NCI-H1417 treated with DMSO at 0.1 percent for 48 hours (cell line): ENCODE measurements at places on chromosomes 11 and 22.

DNA sequence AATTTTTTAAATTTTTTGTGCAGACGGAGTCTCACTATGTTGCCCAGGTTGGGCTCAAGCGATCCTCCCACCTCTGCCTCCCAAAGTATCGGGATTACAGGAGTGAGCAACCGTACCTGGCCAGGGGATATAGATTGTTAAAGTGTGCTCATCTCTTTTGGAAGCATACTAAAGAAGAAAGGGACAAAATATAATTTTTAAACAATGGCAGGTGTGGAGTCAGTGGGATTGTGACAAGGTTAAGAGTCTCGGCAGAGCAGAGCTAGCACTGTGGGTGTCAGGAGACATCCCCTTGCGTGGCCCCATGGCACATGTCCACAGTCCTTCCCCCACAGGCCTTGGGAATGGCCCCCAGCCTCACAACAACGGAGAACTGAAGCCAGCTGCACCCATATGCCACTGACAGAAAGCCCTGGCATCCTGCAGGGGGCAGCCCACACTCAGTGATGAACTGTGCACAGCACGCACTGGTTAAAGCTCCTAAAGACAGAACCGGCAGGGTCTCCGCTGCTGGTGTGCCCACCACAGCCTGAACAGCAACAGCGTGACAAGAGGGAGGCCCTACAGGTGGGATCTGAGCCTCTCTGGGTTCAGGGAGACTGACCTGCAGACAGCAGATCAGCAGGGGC, 29.9 kb downstream of the SERPIND1 start:
- DNase-seq, result no peak

DNA sequence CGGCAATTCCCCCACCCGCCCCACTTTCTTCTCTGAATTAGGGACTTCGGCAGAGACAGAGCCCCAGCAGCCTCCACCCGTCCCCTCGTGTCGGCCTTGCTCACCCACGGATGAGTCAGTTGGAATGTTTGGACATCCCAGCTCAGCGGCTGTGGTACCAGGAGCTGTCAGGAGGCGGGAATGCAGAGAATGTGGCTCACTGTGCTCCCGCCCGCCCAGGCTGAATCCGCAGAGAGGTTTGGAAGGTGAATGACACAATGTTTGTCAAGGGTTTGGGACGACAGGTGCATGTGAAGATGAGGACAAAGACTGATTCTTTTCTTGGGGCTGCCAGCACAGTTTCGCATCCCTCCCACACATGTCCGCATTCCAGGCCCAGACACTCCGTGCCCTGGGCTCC, 39.6 kb downstream of the LIF start:
- no peak for DNase-seq

DNA sequence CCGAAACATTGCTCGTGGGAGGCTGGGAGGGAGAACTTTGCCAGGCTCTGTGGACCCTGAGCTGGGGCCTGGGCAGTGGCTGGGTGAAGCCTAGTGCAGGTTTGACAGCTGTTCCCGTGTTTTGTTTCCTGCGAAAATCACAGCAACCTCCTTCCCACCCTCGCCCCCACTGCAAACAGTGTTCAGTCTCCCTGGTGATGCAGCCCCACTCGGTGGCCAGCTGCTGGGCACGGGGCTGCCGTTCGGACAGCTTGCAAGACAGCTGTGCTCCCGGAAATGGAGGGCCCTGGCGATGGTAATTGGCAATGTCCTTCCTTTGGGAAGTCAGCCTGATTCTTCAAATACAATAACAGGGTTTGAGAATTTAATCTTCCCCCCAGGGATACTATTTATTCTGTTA, 10.4 kb upstream of the GAL start:
- no peak for DNase-seq

GRCh38 chr22:40567106-40567505, 69.4 kb downstream of the MRTFA start:
- DNase-seq, result no peak

DNA sequence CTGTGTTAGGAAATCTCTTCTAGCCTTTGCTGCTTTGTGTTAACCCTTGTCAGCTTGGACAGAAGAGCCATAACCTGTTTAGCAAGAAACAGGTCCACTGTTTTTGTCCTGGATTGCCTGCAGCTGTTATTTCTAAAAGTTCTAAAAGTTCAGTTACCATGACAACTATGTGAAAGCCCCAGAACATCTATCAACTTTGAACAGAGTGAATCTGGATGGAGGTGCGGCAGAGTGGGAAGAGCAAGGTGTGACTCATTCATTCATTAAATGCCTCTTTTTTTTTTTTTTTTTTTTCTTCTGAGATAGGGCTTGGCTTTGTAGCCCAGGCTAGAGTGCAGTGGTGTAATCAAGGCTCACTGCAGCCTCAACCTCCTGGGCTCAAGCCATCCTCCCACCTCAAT, 50.5 kb downstream of the RBX1 start:
- DNase-seq, result no peak

GRCh38 chr11:134544095-134544815, 132.2 kb upstream of the B3GAT1 start:
- DNase-seq, result no peak

DNA sequence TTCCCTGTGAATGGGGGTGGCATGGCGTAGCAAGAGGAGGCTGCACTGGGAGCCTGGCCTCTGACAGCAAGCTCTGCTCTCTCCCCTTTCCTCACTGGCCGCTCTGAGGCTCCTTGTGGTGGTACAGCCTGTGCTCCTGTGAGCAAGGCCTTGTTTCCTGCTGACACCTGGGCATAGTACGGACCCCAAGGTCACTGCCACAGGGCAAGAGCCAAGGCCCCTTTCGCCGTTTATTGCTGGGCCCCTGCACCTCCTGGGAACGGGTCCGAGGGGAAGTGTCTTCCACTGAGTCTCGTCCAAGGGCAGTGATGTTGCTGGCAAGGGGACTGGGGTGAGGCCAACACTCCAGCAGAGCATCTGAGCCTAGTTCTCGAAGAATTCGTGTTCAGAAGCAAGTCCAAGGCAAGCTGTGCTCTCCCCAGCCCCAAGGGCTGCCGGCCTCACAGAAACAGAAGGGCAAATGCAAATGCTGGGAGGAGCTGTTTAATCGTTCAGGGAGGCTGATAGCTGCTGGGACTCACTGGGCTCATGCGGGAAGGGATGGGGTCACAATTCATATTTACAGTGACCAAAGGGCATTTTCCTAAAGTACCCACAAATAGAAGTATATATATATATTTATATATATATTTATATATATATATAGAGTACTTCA, 15.9 kb upstream of the TTLL12 start:
- no peak for DNase-seq

DNA sequence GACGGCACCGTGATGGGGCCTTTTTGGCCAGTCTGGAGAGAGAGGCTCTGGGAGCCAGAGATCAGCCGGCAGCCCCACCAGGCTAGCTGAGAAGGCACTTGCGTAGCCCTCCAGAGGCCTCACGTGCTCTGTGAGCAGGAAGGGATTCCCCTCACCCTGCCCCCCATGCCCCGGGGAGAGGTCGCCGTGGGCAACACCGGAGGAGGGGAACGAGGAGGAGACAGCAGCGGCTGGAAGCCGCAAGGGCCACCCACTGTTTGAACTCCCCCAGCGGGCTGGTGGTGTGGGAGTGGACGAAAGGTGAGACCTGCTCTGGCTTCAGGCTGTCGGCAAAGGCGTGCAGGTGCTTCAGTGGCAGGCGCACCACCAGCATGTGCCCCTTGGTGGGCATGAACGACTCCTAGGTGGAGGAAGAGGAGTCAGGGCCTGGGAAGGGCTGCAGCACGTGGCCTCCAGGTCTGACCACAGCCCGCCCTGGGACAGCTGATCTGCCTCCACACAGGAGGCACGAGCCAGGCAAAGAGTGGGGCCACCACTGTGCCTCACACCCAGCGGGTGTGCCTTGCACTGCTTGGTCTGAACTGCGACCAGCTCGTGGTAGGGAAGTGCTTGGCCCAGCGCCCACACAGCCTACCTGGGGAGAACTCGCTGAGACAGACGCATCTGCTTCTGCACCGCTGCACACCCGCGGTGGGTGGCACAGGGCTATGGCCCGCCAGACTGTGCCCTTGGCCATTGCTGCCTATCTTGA, 99.9 kb downstream of the MED15 start:
- no peak for DNase-seq

- DNase-seq, result peak; percentile 1
Measured at GRCh38 chr11:70778883-70779282, 380.6 kb downstream of the CTTN start.

DNA sequence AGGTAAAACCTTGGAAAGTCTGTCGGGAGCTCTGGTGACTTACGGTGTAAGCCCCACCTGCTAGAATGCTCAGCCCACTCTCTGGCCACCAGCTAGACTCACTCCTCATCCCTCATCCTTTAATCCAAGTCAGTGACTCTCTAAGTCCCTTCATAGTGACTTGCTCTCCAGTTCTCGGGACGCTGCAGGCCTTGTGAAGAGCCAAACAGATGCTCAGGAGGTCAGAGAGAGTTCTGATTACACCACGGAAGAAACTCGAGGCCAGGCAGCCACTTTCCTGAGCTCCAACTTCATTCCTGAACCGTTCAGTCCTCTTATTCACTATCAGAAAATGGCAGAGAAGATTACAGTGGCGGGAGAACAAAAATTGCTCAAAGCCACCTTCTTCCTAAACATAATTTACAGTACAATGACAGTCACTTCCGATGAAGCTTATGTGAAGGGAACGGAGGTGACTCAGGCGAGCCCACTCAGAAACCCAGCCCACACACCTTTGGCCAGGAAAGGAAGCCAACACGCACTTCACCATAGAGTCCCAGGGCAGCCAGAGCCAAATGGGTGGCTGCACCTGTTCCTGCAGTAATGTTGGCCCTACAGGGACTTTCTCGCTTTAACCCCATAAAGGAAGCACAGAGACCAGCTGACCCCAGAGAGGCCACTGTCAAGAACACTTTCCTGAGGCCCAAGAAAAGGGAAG, 100.4 kb downstream of the GALNT18 start:
- no peak for DNase-seq

- DNase-seq, result no peak
Measured at GRCh38 chr22:35894937-35895708, 133.5 kb downstream of the RBFOX2 start.

DNA sequence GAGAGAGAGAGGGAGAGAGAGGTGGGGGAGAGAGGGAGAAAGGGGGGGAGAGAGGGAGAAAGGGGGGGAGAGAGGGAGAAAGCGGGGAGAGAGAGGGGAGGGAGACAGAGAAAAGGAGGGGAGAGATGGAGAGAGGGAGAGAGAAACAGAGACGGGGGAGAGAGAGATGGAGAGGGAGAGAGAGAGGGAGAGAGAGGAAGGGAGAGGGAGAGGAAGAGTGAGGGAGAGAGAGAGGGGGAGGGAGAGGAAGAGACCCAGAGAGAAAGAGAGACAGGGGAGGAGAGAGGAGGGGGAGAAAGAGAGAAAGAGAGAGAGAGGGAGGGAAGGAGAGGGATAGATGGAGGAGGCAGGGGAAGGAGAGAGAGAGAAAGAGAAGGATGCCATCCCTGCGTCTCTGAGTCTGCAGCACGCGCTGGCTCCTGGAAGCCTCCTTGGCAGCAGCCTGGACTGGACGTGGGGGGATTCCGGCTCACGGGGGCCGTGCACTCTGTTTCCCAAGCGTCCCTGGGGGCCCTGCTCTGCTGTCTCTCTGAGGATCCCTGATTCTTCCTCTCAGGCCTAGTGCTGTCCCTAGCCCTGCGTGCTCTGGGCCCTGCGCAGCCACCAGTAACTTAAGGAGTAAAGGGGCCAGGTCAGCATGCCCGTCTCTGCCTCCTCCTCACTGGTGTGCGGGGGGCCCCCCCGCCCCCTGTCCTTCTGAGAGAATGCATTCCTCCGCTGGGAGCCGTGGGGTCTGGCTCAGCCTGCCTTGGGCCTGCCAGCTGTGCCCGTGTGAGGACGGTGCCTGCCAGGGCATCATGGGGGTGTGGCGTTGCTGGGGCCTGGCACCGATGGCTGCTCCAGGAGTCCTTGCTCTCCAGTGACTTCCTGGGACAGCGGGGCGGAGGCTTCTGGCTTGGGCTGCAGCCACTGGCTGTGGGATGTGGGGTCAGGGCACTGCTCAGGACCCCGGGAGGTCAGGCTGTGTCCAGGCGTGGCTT, 429.5 kb downstream of the TBC1D22A start:
- no peak for DNase-seq

- DNase-seq, result no peak
Measured at GRCh38 chr11:84853841-84854497, 773.2 kb downstream of the DLG2 start.

GRCh38 chr11:84923489-84923888, 703.7 kb downstream of the DLG2 start:
- no peak for DNase-seq

- DNase-seq, result no peak
Measured at GRCh38 chr22:43567691-43568324, 156.0 kb downstream of the MPPED1 start.

- no peak for DNase-seq
Measured at GRCh38 chr22:36816636-36817524, at the start of gene PVALB. Gene PVALB (minus strand): TSS chr22:36817035. CDS start chr22:36817005, 30 bp downstream.

DNA sequence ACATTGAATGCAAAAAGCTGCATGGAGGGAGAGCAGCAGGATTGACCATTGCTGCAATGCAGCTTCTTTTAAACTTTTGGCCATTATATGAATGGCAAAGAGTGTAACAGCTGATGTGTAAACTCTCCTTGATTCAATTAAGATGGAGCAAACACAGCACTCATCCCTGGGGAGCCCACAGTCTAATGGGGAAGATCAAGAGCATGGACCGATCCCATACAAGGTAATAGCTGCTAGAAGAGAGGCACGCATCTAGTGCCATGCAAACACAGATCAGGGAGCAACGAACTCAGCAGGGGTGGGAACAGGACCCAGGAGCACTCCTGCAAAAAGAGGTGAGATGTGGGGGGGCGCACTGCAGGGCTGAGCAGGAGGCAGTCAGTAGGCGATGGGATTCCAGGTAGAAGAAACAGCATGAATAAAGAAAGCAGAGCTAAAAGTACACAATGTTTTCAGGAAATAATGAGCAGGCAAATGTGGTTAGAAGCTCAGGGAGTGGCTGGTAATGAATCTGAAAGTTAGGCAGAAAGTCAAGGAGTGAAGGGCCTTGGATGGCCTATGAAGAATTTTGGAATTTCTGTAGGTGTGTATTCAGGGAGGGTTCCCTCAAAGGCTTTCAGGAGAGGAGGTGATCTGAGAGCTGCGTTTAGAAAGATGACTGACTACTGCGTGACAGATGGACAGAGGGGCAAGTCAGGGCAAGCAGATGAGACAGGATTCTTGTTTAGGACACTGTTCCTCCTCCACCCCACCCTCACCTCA, 17.2 kb upstream of the BMAL1 start:
- DNase-seq, result no peak

- DNase-seq, result peak; percentile 21
Measured at GRCh38 chr11:27040302-27041115, at the start of gene BBOX1. Gene BBOX1 (plus strand): TSS chr11:27040815. CDS start chr11:27055431, 14,616 bp downstream.

- DNase-seq, result no peak
Measured at GRCh38 chr11:67308031-67308866, 4.9 kb downstream of the SSH3 start.
